ENCODE measurements at places on chromosomes 13 and 19.

- no peak for DNase-seq
Measured at GRCh38 chr13:74389056-74389455, 254.9 kb upstream of the KLF12 start.

DNA sequence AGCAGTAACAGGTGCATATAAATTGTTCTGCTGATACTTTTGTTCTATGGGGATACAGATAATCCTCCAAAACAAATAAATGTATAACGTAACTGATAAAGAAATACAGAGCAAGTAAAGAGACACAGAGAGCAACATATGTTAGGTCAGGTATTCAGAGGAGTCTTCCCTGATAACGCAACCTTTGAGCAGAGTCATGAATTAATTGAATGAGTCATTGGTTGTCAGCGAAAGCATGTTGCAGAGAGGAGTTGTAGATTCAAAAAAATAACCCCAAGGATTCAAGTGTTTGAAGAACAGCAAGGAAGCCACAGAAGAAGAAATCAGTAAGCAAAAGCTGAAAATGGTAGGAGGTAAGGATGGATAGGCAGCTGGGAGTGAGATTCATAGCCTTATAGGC, 245.2 kb downstream of the TBC1D4 start:
- DNase-seq, result no peak

- DNase-seq, result no peak
Measured at GRCh38 chr13:90918536-90918935, 429.0 kb upstream of the MIR17HG start.

DNA sequence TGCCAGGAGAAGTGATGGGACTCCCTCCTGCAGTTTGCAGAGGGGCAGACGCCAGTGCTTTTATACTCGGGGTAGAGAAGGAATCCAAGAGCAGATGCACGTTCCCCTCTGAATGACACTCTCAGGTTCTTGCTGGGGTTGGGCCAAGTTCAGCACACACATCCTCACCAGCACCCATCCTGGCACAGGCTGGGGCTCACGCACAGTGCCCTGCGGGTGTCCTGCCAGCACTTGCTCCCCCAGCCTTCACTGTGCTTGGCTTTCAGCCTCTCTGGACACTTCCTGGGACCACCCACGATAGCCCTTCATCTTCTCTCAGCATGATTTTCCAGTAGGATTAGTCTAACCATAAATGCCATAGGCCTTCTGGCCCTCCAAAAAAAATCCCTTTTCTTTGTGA, 158.6 kb downstream of the ZNF536 start:
- DNase-seq, result no peak

GRCh38 chr13:100542826-100543156, 45.8 kb downstream of the GGACT start:
- peak; percentile 91 for DNase-seq

GRCh38 chr13:108352599-108352998, 83.1 kb downstream of the TNFSF13B start:
- DNase-seq, result no peak

- no peak for DNase-seq
Measured at GRCh38 chr19:53172889-53173288, 14.0 kb upstream of the ZNF347 start.

DNA sequence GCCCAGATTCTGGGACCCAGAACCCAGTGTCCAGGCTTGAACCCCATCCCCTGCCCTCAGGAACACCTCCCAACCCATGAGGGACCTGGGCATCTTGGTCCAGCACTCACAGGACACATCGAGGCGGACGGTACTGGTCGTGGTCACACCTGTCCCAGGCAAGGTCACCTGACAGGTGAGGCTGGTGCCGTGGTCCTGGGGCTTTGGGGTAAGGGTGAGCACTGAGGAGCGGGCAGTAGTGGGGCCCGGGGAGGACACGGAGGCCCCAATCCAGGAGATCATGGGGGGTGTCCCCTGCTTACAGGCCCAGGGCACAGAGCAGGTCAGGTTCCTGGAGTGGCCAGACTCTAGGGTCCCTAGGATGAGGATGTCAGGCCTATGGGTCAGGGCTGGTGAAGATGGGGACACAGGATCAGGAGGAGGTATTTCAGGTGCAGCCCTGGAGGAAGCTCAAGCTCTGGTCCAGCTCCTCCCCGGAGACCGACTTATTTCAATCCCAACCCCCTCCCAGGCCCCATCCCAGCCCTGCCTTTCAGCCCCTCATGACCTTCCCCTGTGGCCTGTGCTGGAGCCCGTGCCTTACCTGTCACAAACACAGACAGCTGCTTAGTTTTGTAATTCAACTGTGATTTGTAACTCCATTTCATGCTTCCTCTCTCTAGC, 772 bp downstream of the SIGLEC8 start:
- no peak for DNase-seq

DNA sequence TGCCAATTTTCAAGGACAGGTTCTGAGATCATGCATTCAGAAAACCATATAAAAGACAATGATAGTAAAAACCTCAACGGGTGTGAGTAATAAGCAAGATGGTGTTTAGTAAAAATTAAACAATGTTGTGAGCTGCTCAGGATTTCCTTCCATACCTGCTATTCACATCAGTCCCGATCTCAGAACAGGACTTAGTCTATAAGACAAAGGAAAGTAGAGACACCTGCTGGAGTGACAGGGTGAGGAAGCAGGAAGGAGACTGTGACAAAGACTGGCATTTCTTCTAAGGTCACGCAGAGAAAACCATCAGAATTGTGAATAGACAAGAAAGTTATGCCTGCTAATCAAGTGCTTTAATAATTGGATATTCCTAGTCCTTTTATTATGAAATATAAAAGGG, 648.0 kb downstream of the DACH1 start:
- DNase-seq, result no peak

- no peak for DNase-seq
Measured at GRCh38 chr13:33872005-33872351, 54.0 kb downstream of the RFC3 start.

DNA sequence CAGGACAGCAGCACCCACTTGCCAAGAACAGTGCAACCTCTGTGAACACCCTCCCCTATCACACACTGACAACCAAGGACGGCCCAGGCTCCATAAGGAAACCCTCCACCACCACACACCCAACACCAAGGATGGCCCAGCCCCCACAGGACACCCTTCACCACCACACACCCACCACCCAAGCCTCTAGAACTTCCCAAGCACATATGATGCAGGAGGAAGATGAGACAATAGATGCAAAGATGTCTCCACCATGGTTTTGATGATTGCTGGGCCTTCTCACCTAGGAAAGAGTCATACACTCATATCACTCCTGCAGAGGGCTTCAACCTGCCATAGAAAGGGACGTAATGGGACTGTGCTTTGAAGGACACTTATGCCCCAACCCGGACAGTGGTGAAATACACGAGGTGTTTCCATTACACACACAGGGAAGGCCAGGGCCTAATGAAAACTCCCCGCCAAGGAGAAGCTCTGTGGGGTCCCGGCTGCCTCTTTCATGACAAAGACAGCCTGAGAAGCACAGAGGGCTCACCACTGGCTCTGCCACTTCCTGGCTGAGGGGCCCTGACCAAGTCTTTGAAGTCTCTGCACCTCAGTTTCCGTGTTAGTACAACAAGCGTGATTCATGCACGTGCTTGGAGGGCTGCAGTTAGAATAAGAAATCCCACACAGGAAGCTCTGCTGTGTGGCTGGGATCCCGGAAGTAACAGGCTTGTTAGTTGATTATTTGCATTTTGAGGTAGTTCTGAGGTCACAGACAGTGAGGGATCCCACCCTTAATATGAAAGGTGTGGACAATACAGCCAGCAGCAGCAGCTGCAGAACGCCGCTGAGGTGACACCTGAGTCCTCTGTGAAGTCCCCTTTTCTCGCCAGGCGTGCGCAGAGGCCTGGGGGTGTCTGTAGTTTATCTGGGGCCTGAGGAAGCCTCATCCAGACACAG, 61.9 kb upstream of the ATP12A start:
- no peak for DNase-seq

GRCh38 chr19:40444825-40445312, 734 bp upstream of the SERTAD3 start:
- no peak for DNase-seq

DNA sequence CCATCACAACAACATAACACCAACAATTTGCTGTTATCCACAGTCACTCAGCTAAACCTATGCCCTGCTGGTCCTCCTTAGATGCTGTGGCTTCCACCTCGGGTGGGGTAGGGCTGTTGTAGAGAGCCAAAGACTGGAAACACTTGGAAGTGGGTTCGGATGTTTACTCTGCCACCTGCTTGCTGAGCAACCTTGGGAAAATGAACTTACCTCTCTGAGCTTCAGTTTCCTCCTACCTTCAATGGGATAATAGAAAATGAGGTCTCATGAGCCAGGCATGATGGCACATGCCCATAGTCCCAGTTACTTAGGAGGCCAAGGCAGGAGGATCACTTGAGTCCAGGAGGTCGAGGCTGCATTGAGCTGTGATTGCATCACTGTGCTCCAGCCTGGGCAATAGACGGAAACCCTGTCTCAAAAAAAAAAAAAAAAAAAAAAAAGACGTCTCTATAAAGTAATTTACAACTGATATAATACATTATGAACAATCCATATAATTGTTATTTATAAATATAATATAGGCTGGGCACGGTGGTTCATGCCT, 3.3 kb upstream of the SYCN start:
- no peak for DNase-seq

DNA sequence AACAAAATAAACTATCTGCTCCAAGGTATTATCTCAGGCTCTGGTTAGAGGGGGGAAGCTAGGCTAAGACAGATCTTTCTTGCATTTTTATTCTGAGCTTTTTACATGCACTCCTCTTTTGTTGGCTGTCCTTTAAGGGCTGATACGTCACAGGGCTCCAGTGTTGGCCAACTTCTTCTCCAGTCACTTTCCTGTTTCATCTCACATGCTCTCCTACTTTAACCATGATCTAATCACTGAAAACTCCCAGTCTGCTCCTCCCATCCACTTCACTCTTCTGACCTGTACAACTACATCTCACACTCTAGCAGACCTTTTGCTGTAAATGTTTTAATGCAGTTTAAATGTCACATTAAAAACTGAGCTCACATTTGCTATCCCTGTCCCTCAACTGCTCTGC, 510.0 kb upstream of the KLF12 start:
- no peak for DNase-seq

DNA sequence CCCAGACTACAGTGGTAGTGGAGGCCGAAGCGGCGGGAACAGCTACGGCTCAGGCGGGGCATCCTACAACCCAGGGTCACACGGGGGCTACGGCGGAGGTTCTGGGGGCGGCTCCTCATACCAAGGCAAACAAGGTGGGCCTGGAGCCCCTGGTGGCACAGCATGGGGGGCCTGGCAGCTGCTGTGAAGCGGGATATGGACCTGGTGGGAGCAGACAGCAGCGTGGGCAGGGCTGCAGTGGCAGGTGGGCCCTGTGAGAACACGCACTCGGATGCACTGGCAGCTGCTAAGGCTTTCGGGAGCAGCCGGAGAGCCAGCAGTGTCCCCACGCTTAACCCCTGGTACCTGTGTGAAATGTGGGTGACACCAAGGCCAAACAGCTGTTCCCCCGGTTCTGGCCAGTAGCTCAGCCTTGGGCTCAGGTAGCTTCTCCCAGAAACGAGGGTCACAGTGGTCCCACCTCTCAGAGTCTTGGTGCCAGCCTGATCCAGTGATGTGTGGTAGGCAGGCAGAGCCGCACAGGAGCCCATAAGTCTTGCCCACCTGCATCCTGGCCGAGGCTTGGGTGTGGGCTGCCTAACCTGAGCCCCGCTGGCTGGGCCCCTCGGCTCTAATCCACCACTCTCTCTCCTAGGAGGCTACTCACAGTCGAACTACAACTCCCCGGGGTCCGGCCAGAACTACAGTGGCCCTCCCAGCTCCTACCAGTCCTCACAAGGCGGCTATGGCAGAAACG, 12.5 kb upstream of the QTRT1 start:
- DNase-seq, result no peak

DNA sequence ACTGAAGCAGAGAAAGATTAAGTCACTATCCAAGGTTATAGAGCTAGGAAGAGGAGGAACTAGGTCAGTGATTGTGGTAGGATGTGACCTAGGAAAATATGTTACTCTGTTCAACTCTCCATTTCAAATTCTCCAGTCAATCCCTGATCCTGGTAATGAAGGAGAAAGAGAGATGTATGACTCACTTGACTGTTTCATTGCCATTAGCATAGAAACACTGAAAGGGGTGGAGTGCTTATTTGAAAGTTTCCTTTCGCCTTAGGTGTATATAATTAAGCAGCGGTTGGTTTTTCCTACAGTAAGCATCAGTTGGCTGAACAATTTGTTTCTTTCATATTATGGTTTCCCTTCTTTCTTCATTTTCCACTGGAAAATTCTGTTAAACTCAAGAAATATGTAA, 198.1 kb upstream of the CSNK1A1L start:
- no peak for DNase-seq

DNA sequence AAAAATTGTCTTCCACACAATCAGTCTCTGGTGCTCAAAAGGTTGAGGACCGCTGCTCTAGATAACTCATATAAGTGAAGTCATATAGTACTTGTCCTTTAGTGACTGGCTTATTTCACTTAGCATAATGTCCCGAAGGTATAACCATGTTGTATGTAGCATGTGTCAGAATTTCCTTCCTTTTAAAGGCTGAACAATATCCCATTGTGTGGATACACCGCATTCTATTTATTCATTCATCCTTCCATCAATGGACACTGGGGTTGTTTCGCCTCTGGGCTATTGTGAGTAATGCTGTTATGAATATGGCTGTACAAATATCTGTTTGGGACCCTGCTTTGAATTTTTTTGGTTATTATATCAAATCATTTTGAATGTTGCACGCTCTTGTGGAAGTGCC, 4.6 kb upstream of the LYPD5 start:
- DNase-seq, result no peak

DNA sequence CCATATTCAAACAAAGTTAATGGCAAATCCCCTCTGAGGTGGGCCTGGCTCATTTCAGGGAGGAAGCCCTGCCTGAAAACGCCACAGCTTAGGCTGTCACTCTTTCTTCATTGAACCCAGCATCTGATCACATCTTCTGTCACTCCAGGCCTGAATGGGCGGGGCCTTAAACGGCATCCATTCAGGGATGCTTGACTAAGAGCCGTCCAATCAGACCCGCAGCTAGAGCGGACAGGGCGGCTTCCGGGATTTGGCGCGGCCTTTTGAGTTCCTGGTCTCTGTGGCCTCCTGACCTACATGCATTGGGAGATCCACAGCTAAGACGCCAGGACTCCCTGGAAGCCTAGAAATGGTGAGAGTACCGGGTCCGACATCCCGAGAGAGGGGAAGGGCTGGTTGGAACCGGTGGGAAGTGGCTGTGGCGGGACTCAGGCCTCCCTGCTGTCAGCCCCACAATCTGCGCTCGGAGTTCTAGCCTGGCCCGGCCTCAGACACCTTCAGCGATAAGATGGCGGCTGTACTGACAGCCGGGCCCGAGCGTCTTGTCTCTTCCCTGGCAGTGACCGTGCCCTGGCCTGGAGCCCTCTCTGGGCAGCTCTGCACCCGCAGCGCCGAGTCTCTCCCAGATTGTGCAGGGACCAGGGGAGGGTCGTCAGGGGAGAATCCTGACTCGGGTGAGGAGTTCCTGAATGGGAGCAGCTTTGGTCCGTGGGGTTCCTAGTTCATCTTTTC, at the start of gene ZNF723:
TSS of gene ZNF723 (plus strand) at position 261 of the 732 bp plus-strand sequence. CDS start at position 350, 89 bp downstream.
- no peak for DNase-seq

DNA sequence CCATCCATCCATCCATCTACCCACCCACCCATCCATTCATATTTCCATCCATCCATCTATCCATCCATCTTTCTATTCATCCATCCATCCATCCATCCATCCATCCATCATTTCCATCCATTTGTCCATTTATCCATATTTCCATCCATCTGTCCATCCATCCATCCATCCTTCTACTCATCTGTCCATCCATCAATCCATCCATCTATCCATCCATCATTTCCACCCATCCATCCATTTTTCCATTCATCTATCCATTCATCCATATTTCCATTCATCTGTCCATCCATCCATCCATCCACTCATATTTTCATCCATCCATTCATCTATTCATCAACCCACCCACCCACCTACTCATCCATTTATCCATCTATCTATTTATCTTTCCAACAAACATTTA, 229.6 kb downstream of the TEX29 start:
- DNase-seq, result no peak

Measured in DMS79 treated with DMSO at 0.1 percent for 48 hours (cell line).